ENCODE measurements at places on chromosomes 6 and 20.
A peak's percentile ranks its signal among the peaks of the same experiment; 100 is the strongest.

GRCh38 chr6:70753870-70754380, 86.2 kb downstream of the SMAP1 start:
- DNase-seq: no peak

GRCh38 chr6:6826095-6826901, 237.8 kb downstream of the LY86 start:
- DNase-seq: peak; percentile 47

DNA sequence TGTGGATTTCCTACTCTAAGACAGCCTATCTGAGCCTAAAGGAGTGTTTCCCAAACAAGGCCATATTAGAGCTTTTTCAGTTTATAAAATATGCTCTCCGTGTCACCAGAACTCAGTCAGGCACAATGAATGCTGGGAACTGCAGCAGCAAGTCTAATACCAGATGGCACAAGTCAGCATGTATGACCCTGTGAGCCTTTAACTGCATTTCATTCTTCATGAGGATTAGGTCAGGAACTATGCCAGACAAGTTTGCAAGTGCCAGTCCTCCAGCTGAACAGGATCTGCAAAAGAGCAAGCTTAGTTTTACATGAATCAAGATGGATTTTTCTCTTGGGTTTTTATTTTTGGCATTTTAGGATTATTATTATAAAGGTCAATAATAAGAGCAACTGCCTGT, 66.7 kb upstream of the SAMD5 start:
- DNase-seq: no peak

- DNase-seq: no peak
Measured at GRCh38 chr20:6416371-6416770, 293.5 kb upstream of the FERMT1 start.

DNA sequence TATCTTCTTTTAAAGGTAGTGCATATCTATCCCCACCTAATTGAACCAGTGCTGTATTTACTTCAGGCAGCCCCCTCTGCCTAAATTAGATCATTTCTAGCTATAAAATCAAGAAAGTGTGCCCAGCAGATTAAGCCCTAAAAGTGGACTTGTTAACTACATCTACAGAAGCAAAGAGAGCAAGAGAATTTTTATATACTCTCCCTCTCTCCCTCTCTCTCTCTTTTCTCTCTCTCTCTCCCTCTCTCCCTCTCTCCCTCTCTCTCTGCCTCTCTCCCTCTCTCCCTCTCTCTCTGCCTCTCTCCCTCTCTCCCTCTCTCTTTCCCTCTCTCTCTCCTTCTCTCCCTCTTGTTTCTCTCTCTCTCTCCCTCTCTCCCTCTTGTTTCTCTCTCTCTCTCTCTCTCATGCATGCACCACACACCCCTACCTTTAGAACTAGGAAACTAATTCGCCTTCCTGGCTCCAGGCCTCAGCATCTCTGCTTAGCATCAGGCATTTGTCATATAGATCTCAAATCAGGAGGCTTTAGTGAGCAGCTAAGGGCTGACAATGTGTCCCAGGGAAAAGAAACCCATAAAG, 71.4 kb downstream of the FOXA2 start:
- DNase-seq: no peak

GRCh38 chr6:125884634-125885371, 71.8 kb upstream of the HINT3 start:
- DNase-seq: no peak

DNA sequence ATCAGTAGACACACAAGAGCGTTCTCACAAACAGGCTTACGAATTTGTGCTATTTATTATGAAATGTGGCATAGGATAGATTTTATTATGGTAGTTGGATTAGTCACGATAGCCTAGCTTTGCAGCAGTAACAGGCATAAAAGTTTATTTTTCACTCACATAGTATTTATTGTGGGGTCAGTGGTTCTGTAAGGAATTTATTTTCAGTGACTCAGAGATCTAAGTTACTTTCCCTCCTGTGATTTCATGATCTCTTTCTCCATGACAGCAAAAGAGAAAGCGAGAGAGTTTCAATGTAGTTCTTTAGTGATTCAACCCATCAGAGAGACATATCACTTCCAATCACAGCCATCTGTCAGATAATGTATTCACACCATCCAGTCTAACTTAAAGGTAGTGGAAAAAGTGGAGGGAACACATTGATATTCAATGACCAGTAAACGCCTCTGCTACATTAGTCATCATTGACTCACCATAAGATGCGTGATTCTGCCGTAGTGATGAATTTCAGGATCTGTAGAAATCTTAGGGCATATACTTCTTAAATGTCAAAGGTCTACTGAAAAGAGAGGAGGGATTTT, 605.5 kb downstream of the HDGFL1 start:
- no peak for DNase-seq

GRCh38 chr20:6381887-6382286, 259.1 kb upstream of the FERMT1 start:
- no peak for DNase-seq

- no peak for DNase-seq
Measured at GRCh38 chr6:116255246-116255800, 1.4 kb upstream of the TSPYL4 start.

DNA sequence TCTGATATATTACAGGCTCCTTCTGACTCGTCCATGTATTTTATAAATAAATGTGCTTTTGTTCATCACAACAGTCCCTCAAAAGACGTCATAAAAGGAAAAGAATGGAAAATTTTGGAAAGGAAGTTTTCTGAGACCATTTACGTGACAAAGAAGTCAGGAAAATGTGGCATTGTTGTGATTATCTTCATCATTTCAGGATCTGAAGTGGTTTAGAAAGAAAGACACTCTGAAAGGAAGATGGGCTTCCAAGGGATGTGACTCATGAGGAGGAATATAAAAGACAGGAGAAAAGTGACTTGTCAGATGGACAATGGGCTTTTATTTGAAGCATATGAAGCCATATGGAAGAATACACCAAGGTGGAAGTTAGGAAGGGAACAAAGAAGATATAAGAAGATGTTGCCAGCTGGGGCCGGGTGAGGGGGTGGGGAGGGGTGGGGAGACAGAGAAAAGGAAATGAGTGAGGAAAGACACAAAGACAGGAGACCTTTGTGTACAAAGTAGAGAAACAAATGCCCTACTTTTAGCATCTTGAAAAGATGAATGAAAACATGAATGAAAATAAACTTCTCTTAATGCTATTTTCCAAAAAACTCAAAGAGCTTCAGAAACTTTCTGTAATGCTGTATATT, 190.3 kb upstream of the PREP start:
- no peak for DNase-seq

DNA sequence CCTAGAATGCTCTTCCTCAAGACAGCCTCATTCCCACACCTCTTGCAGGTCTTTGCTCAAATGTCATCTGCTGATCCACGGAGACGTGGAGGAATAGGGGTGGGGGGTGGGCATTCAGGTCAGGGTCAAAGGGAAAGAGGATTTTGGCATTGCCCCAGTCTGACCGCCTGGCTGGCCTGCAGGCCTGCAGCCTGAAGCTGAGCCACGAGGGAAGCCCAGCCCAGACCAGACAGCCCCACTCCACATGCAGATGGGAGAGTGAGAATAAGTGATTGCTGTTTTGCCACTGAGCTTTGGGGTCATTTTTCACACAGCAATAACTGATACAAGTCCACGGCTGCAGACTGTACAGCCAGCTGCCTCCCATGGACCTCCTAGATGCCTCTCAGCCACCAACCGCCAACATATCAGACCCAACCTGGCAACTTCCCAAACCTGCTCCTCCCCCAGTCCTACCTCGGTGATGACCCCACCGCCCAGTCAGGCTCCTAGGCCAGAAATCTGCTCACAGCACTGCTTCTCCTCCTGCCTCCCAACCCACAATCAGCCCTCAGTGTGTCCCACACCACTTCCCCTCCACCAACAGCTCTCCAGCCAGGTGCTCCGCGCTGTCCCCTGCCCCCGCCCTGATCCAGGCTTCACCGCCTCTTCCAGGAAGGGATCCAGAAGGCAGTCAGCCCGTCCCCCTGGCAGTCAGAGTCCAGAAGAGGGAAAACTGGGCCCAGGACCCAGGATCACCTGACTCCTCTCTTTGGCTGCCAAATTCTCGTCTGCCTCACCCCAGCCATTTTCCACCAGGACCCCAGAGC, 14.0 kb downstream of the KIAA1755 start:
- no peak for DNase-seq

All from B cell (primary cell).